ENCODE measurements at places on chromosomes 1 and 21.
A peak's percentile ranks its signal among the peaks of the same experiment; 100 is the strongest.

DNA sequence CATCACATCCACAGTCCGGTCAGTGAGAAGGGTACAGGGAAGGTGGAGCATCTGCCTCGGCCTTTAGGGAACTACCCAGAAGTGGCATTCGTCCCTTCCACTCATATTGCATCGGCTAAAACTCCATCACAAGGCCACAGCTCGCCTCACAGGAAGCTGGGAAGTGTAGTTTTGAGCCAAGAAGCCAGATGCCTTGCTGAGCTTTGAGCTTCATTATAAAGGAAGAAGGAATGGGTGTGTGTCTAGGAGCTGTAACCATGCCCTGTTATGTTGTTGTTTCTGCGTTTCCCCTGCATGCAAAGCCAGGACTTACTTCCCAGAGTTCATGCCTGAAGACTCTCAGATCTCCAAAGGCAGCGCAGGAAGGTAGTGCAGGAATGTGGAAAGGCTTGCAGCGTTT, 61.1 kb downstream of the OPTC start:
- peak; percentile 54 for DNase-seq

DNA sequence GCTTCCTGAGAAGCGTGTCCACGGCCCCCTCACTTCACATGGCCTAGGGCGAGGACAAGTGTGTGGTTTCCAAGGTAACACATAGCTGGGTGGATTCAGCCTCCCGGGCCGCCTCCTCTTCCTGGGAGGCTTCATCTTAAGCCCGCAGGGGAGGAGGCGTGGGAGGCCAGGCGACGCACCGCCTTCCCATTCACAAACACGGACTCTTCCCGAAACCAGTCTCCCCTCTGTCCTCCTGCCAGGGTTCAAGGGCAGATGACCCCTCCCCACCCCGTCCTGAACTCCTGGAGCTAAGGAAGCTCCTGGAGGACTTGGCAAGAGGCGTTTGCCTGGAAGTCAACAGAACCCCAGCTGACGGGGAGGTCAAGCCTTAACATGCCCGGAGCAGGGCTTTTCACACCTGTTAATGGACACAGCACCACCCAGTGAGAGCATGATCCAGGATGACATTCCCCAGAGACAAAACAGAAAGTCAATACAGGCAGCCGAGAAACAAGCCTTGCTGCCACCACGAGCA, 56.7 kb downstream of the KCNN3 start:
- DNase-seq: peak; percentile 17

DNA sequence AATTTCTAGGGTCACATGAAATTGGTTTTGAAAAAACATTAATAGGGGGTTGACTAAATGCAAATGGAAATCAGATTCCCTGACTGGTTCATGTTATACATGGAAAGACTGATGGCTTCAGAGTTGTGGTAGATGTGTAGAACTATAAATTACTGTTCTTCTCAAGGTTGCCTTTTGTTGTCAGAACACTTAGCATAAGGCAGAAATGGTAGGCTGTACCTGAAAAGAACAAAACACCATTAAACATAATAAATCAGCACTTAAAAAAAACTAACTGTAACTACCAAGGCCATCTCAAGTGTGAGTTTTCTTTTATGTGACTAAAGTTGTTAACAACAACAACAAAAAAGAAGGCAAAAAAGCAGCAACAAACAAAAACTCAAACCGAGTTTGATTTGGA, 111.8 kb downstream of the RPS6KC1 start:
- no peak for DNase-seq

GRCh38 chr1:87632232-87632631, 303.6 kb downstream of the LMO4 start:
- no peak for DNase-seq

DNA sequence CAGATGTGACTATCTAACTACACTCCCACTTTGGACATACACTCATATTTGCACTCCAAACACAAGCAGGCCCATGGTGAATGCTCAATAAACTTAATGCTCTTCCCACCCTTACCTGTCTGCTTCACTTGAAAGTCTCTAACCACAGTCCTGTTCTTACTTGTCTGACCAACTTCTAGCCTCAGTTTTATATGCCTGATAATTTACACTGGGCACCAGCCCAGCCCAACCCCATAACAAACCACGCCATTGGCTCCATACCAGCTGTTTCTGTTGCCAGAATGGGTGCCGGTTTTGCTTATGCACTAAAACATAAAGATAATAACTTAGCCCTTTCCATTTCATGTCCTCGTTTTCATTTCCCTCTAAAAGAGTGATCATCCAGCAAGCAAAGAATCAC, 395.4 kb downstream of the NTNG1 start:
- DNase-seq: no peak

DNA sequence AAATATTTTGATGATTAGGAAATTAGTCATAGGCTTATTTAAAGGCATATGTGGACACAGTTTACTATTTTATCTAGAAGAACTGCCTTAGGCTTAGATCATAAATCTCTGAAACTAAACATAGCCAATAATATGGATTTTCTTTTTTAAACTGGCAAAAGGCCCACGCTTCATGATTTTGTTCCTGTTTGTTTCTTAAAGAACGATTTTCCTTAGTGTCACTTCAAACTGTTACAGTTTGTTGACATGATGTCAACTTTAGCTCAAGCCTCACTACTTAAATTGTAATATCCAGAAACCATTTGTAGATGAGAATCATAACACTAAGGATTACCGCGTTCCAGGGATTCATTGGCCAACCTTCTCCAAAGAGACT, 322.6 kb downstream of the HHIPL2 start:
- DNase-seq: no peak

- no peak for DNase-seq
Measured at GRCh38 chr1:211789641-211790464, 40.7 kb downstream of the LPGAT1 start.

GRCh38 chr1:116568662-116569380, 2.0 kb downstream of the CD58 start:
- no peak for DNase-seq

DNA sequence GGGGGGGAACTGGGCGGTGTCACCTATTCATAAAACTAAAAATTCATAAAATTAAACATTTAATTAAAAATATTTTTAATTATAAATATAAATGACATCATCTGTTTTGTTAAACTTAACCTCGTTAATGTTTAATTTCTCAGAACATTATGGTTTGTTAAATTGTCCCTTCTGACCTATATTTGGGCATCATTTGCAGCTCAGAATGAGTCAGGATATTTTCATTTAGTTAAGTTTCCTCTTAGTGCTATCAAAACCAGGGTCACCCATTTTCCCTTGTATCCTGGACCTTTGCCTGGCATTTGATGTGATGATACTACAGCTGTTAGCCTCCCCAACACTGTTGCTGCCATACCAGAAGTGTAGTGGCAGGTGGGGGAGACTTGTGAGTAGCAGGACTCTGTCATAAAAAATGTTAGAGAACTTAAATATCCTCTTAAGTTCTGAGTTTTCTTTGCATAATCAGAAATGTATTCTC, 30.3 kb downstream of the TSNAX start:
- DNase-seq: no peak

DNA sequence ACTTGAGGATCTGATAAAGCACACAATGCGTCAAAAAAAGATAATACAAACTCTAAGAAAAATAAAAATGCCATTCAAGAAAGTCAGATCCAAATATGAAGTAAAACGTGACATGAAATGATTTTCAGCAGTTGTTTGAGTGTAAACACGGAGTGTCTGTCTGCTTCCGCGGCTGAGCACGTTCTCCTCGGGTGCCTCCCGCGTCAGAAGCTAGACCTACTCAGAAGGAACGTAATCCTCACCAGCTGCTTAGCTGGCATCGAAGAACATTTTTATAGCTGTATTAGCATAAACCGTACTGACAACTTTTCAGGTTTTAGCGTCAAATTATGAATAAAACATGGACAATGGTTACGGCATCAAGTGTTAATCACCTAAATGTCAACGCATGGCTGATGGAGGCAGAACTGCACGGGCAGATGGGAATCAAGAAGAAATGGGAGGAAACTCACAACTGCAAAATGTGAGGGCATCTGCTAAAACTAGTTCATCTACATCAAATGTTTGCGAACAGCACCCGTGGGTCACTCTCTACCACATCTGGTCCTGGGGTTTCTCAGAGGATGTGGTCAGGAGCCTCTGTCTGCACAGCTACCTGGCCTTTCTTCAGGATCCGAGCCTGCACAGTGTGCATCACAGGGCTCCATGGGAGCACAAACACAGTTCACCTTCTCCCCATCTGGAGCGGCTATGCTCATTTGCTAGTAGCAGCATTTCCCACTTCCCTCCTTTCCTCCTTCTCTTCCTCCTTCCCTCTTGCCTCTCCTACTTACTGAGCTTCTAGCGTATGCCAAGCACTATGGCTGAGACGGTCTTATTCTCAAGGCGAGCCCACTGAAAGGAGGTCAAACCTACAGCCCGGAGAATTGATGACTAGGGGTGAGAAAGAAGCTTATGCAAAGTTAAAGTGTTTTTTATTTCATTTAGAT, 40.0 kb downstream of the RCAN1 start:
- no peak for DNase-seq

- peak; percentile 15 for DNase-seq
Measured at GRCh38 chr1:156608981-156609380, 7.7 kb upstream of the GPATCH4 start.

GRCh38 chr1:31775210-31775999, 11.3 kb upstream of the ADGRB2 start:
- no peak for DNase-seq
